Activated T-cell treated with anti-CD3 and anti-CD28 coated beads for 48 hours (primary cell): ENCODE measurements at places on chromosomes 1 and 21.

DNA sequence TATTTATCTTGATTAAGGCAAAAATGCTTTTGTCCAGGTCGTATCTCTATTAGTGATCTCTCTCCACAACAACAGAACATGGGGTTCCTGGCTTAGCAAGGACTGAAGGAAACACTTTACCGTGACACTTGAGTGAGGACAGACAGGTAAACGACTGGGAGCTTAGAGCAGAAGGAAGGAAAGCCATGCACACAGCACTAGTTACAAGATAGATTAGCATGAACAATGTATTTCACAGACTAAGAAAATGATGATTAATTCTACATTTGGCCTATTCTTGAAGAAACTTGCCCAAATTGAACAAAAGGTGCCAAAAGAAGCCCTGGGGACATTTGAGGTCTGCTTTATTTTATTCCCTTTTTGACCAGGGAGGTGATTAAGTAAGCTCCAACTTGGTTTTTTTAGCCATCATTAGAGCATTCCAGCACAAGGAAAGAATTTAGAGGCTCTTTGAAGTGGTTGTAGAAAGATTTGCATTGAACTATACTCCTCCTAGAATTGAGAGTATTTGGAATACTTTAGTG is 248.5 kb downstream of the USP25 start:
- DNase-seq: no peak

DNA sequence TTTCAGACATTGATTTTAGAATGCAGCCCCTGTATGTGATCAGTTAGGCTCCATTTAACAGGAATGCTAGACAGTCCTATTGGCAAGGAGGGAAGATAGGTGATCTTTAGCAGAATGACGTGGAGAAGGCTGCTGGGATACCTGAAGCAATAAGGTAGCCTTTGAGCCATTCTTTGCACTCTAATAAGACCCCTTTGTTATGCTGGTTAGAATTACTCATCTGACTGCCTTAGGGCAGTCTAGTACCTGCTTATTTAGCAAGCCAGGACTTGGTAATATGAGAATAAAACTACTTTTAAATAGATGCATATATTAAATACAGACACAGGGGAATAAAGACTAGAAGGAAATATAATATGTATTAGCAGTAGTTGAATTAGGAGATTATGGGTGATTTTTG is 29.1 kb downstream of the NGF start:
- no peak for DNase-seq

- no peak for DNase-seq
Observed at GRCh38 chr1:206142011-206142410, 24.8 kb upstream of the AVPR1B start.

- DNase-seq: no peak
Observed at GRCh38 chr1:175313672-175314225, 121.2 kb upstream of the KIAA0040 start.

DNA sequence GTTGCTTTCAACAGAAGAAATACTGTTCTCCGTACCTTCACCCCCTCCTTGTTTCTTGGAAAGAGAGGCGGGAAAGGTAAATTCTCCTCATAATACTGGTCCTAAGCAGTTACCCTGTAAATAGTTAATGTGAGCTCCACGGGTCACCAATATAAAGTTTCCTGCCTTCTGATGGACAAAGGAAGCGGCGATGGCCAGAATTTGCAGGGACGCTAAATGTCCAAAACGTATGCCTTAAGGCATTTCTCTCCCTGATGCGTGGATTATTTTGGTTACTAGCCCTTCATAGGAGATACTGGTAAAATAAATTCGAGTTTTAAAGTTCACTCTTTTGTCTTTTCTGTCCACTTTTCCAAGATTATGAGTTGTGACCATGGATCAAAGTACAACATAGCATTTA is 898 bp upstream of the PTGS2 start:
- no peak for DNase-seq
